H9 (cell line): ENCODE measurements at places on chromosomes 5 and 9. TPM values are rescaled to one million over a fixed set of nuclear protein-coding genes. Genes with fewer than 3 reads are reported as not detected.

DNA sequence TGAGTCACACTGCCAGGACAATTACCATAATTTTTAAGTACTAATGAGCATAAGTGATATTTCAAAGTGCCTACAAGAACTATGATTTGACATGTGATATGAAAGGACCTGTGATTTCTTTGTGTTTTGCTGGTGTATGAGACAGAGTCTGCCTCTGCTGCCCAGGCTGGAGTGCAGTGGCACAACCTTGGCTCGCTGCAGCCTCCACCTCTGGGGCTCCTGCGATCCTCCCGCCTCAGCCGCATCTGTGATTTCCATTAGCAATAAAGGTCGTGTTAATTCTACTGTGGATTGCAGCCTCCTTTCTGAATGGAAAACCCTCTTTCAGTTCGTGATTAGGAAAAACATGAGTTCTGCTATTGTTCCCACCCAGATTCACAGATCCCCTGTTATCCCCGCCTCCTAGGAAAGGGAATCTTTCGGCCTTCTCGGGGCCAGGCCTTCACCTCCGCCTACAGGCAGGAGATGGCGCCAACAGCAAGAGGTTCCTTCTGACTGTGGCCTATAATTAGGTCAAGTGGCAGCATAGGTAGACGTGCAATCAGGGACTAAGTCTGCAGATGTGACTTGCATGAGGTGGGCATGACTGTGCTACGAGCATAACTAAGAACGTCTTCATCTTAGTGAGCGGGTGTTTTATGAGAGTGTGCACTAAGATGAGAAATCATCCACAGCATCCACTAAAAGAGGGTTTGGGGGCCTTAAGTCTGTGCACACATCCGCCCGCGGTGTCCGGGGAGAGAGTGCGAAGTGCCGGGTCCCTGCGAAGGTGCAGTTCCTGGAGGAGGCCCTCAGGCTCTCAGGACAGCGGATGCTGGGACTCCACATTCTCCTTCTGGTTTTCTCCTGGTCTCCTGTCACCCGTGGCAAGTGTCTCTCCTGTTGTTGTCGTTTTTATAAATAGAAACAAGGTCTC lies 23.1 kb downstream of the TRIM7 start:
- H3K4me3 ChIP-seq = peak overlapping the region; percentile 38
- no peaks in the 10 kb centered on the region for H3K27me3 ChIP-seq
- H3K36me3 ChIP-seq = peaks cover 2% of the 10 kb centered on the region; the same call in 2 of the 3 replicates
- peak; percentile 87 for DNase-seq
- H3K27ac ChIP-seq = no peak overlapping the region

DNA sequence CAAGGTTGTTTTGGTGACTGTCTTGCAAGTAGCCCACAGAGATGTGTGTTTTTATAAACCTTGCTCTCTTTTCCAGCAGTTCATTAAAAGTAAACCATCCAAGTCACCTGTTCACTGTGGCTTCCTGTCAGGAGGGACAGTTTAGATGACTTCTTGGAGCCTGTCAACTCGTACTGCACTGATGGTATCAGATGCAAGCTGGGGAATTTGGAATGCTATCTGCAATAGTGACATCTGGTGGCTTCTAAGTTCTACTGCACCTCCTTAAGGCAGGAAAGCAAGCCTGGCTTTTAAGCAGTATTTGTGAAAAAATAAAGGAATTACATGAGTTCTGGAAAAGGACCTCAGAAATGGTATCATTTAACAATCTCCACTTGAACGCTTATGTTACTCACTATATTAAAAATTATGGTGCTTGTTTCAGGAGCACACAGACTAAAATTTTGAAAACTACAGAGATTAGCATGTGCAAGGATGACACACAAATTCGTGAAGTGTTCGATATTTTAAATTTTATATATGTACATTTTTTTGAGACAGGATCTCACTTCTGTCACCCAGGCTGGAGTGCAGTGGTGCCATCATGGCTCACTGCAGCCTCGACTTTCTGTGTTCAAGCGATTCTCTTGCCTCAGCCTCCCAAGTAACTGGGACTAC lies 164.0 kb downstream of the TTC39B start:
- no peaks in the 10 kb centered on the region for H3K36me3 ChIP-seq
- peaks cover 3% of the 10 kb centered on the region; the same call in 1 of the 2 replicates for H3K4me1 ChIP-seq
- H3K27ac ChIP-seq = no peak overlapping the region
- no peaks in the 10 kb centered on the region for H3K27me3 ChIP-seq
- H3K4me3 ChIP-seq = no peak overlapping the region
- peak; percentile 43 for DNase-seq

DNA sequence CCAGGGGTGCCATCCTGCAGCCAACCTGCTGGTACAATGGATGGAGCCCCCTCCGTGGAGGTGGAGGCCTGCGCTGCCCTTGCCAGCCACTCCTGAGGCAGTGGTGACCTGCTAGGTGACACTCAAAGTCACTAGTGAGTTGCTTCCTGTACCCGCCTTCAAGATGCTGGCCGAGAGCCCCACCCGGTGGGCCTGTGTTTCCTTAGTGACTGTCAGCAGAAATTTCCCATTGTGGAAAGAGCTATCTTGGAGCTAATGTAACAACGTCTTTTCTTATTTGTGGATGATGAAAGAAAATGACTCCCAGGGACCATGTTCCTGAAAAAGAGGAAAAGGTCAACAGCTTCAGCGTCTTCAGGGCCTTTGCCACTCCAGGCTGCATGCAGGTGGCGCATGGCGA lies 117.0 kb upstream of the BOD1 start:
- H3K4me1 ChIP-seq = no peaks in the 10 kb centered on the region; the same call in 1 of the 2 replicates
- H3K27ac ChIP-seq = no peak overlapping the region
- H3K27me3 ChIP-seq = no peaks in the 10 kb centered on the region
- DNase-seq = no peak
- H3K4me3 ChIP-seq = no peak overlapping the region

- no peak overlapping the region for H3K4me3 ChIP-seq
- H3K27ac ChIP-seq = no peak overlapping the region
- peaks cover under 1% of the 10 kb centered on the region; the same call in 1 of the 2 replicates for H3K4me1 ChIP-seq
- peaks cover 6% of the 10 kb centered on the region for H3K36me3 ChIP-seq
Observed at GRCh38 chr9:37248651-37249163, 128.3 kb downstream of the ZCCHC7 start.

DNA sequence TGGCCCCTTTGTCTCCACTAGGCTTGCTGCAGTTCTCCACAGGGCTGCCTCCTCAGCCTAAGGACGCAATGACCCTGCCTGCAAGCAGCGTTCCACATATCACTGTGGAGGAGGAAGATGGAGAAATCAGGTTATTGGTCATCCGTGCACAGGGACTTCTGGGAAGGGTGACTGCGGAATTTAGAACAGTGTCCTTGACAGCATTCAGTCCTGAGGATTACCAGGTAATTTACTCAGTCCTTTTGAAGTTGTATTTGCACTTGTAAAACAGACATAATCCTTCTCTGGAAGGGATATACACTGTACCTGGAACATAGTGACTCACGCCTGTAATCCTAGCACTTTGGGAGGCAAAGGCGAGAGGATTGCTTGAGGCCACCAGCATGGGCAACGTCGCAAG lies 116.6 kb downstream of the ADGRV1 start:
- no peaks in the 10 kb centered on the region for H3K4me1 ChIP-seq
- no peak for DNase-seq
- no peak overlapping the region for H3K4me3 ChIP-seq
- no peak overlapping the region for H3K27ac ChIP-seq
- H3K27me3 ChIP-seq = no peaks in the 10 kb centered on the region
- peaks cover 24% of the 10 kb centered on the region for H3K36me3 ChIP-seq

DNA sequence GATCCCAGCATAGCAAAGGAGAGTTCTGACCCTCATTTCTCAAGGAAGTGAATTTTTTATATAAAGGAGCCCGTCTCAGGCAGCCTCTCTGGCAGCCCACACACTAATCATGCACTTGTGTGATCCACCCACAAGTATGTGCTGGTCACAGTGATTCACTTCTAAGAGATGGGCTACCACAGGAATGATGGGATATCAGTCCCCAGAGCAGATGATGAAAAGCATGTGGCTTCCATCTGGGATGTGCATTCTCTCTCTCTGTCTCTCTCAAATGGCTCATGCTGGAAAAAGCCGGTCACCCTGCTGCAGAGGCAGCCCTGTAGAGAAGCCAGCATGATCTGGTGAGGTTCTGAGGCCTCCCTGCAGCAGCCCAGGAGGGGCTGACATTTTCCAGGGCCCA lies 74.2 kb upstream of the ADCY2 start:
- no peak overlapping the region for H3K27ac ChIP-seq
- H3K4me1 ChIP-seq = no peaks in the 10 kb centered on the region
- no peak overlapping the region for H3K4me3 ChIP-seq
- no peak for DNase-seq
- H3K36me3 ChIP-seq = no peaks in the 10 kb centered on the region

GRCh38 chr5:143166090-143166489 lies 237.4 kb downstream of the NR3C1 start:
- no peak overlapping the region for H3K4me3 ChIP-seq
- H3K36me3 ChIP-seq = no peaks in the 10 kb centered on the region
- no peak for DNase-seq
- no peaks in the 10 kb centered on the region for H3K27me3 ChIP-seq

GRCh38 chr9:75599126-75599525 lies 291.3 kb upstream of the PCSK5 start:
- no peak for DNase-seq
- H3K4me1 ChIP-seq = no peaks in the 10 kb centered on the region
- H3K27me3 ChIP-seq = no peaks in the 10 kb centered on the region
- H3K27ac ChIP-seq = no peak overlapping the region
- no peak overlapping the region for H3K4me3 ChIP-seq

DNA sequence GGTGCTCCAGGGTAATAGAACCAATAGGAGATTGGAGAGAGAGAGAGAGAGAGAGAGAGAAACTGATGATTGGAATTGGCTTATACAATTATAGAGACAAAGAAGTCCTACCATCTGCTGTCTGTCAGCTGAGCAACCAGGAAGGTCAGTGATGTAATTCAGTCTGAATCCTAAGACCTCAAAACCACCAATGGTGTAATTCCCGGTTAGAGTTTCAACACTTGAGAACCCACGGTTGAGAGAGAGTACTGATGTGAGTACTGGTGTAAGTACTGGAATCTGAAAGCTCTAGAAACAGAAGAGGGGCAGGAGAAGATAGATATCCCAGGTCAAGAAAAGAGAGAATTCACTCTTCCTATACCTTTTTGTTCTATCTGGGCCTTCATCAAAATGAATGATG lies 775.8 kb downstream of the EFNA5 start:
- H3K36me3 ChIP-seq = no peaks in the 10 kb centered on the region
- H3K4me3 ChIP-seq = no peak overlapping the region
- no peaks in the 10 kb centered on the region for H3K27me3 ChIP-seq
- no peak overlapping the region for H3K27ac ChIP-seq
- H3K4me1 ChIP-seq = no peaks in the 10 kb centered on the region

GRCh38 chr9:134422301-134423090 lies 96.2 kb downstream of the RXRA start:
- peaks cover 15% of the 10 kb centered on the region for H3K36me3 ChIP-seq
- no peak for DNase-seq
- no peak overlapping the region for H3K4me3 ChIP-seq
- H3K27me3 ChIP-seq = no peaks in the 10 kb centered on the region
- no peaks in the 10 kb centered on the region for H3K4me1 ChIP-seq

GRCh38 chr9:27125030-27125429 lies 16.0 kb downstream of the TEK start:
- DNase-seq = no peak
- no peak overlapping the region for H3K4me3 ChIP-seq
- H3K27ac ChIP-seq = no peak overlapping the region
- H3K36me3 ChIP-seq = no peaks in the 10 kb centered on the region
- H3K27me3 ChIP-seq = no peaks in the 10 kb centered on the region

DNA sequence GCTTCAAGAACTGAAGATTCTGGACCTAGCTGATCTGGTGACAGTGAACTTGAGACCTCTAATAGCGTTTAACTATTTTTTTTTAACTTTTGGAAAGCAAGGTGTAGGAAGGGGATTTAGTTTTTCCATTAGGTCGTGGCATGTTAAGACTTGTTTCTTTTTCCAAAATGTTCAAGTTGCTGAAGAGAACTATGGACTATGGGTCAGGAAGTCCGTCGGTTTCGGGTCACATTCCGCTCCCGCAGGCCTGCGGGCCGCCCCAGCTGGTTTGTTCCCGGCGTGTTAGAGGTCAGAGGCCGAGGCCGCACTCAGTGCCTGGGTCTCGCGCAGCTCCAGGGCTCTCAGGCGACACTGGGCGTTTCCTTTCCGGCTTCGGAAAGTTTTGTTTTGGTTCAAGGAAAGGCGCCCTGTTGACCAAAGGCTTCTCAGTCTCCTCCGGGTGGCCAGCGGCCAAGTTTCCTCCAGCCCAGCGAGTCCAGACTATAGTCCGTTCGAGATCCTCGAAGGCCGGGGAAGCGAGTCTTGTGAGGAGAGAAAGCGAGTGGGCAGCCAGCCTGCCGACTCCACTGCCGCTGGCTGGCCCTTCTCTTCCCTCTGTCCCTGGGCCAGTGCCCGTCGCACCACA lies 586 bp upstream of the FCHO2 start:
- no peaks in the 10 kb centered on the region for H3K36me3 ChIP-seq
- H3K27me3 ChIP-seq = no peaks in the 10 kb centered on the region
- DNase-seq = peak; percentile 74
- peak overlapping the region; percentile 89 for H3K4me3 ChIP-seq

Gene PCDHGA7
- total RNA-seq = 0.83 and 0.88 TPM in 2 replicates

Gene LTC4S
- total RNA-seq = 3.7 and 4.5 TPM in 2 replicates

Gene OR13J1
- total RNA-seq = not detected in 2 replicates

Gene ZFAND5
- total RNA-seq = 293 and 304 TPM in 2 replicates

Gene LECT2
- not detected in 2 replicates for total RNA-seq
